Stimulated activated CD4-positive, alpha-beta T cell treated with anti-CD3 and anti-CD28 coated beads, Interleukin-1b, Interleukin-23, amount 100 ng/mL, for 24 hours (primary cell): ENCODE measurements at places on chromosomes 2 and 18.

GRCh38 chr2:46051085-46051484 is 246.1 kb upstream of the EPAS1 start:
- DNase-seq: no peak

DNA sequence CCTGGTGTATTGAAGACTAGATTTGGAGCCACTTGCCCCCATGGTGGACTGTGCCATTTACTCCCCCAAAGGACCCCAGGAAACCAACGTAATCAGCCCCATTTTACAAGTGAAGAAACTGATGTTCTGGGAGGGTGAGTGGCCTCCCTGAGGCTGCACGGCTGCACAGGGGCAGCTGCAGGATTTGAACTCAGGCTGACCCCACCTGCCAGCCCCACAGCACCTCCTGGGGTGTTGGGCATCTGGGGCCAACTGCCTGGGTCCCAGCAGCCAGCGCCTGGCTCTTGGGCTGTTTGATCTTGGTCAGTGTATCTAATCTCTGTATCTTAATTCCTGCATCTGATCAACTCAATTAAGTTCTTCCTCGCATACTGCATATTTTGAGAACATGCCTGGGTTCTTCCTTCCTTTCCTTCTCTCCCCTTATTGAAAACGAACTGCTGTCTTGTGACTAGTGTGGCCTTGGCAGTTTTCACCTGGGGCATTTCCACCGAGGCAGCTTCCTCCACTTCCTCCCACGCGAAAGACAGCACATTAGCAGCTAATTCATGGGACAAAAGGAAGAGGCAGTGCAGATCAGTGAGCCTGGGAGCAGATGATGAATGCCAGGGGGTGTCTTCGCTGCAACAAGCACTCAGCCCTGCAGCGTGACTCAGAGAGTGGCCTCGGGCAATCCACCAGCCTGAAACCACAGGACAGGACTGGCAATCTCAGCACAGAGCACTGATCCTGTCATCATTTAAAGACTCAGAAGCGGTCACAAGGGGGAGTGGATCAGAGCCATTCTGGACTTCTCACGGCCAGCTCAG is 184.1 kb upstream of the RAB12 start:
- no peak for DNase-seq

GRCh38 chr2:66432801-66433694 is 1.9 kb upstream of the MEIS1 start:
- no peak for DNase-seq

- no peak for DNase-seq
These were observed 231.1 kb downstream of the ANKRD30B start for GRCh38 chr18:14978962-14979535.
